ENCODE measurements at places on chromosomes 12 and 14.

DNA sequence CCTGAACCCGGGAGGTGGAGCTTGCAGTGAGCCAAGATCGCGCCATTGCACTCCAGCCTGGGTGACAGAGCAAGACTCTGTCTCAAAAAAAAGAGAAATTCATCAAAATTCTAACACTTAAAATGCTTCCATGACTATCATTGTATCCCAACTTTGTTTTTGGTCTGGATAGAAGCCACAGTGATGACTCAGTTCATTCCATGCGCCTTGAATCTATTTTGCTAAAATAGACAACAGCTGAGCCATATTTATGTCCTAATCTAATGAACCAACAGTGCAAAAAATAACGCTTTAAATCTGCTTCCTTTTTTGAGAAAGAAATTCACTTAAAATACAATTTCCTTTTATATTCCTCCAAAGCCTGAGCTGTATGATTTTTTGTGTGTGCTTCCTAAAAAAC is 23.2 kb upstream of the BICD1 start:
- no peak for DNase-seq

- no peak for DNase-seq
Measured at GRCh38 chr14:99889268-99889667, 96.1 kb downstream of the EML1 start.

- DNase-seq = peak; percentile 66
Measured at GRCh38 chr14:70714055-70714550, 72.4 kb downstream of the TTC9 start.

DNA sequence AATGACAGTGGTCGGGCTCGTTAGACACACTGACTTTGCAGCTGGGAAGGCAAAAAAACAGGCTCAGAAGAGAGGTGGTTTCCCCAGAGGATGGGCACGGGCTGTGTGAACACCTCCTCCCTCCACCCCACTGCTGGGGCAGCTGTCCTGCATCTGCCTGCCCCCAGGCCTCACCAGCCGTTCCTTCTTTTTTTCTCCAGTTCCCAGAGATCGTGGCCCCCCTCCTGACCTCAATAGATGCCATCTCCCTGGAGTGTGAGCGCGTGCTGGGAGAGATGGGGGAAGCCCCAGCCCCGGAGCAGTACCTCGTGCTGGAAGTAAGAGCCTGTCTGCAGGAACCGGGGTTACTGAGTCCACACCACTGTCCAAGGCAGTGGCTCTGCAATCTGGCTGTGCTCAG is 17.4 kb downstream of the MVK start:
- DNase-seq = no peak

DNA sequence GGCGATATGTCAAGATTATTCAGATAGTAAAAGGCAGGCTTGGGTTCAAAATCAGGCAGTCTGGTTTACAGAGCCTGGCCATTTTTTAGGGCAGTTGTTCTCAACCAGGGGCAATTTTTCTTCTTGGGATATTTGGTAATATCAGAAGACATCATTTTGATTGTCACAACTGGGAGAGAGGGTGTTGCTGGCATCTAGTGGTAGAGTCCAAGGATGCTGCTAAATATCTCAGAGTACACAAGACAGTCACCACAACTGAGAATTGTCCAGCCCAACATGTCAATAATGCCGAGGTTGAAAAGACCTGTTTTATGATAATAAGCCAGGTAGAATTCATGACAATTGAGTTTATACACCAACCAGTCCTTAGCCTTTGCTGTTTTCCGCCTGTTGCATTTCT is 733.9 kb downstream of the NRXN3 start:
- DNase-seq = no peak

DNA sequence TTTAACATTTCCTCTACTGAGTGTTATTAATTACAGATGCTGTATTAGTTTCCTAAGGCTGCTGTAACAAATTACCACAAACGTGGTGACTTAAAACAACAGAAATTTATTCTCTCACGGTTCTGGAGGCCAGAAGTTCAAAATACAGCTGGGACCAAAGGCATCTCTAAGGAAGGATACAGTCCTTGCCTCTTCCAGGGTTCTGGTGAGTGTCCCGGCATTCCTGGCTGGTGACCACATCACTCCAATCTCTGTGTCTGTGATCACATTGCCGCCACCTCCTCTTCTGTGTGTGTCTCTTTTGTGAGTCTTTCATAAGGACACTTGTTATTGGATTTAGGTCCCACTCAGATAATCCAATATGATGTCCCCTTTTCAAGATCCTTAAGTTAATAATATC is 85.1 kb upstream of the CCDC198 start:
- DNase-seq = no peak

DNA sequence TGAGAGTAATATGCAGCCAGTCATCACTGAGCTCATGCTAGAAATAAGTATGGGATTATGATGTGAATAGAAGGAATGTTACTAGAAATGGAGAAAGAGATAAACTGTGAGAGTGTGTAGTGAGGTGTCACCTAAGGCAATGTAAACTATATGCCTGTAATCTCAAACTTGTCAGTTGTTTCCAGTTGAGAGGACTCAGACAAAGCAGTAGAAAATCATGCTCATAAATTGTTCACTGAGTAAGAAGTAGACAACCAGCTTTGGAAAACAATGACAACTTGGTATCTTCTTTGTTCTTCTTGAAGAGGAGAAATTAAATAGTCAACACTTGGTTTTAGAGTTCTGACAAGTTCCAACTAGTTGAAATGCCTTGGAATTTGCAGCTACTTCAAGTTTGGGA is 148.5 kb upstream of the OR4E1 start:
- DNase-seq = no peak

GRCh38 chr14:88482524-88482923 is 72.3 kb downstream of the PTPN21 start:
- DNase-seq = no peak

- no peak for DNase-seq
Measured at GRCh38 chr12:4228122-4228580, 45.4 kb upstream of the CCND2 start.

GRCh38 chr12:92769124-92769901 is 66.5 kb downstream of the PLEKHG7 start:
- no peak for DNase-seq

- DNase-seq = no peak
Measured at GRCh38 chr12:29463198-29463597, 34.3 kb downstream of the OVCH1 start.

- no peak for DNase-seq
Measured at GRCh38 chr14:73958591-73958990, 8.5 kb downstream of the COQ6 start.

GRCh38 chr12:76891609-76892008 is 12.8 kb upstream of the CSRP2 start:
- no peak for DNase-seq

DNA sequence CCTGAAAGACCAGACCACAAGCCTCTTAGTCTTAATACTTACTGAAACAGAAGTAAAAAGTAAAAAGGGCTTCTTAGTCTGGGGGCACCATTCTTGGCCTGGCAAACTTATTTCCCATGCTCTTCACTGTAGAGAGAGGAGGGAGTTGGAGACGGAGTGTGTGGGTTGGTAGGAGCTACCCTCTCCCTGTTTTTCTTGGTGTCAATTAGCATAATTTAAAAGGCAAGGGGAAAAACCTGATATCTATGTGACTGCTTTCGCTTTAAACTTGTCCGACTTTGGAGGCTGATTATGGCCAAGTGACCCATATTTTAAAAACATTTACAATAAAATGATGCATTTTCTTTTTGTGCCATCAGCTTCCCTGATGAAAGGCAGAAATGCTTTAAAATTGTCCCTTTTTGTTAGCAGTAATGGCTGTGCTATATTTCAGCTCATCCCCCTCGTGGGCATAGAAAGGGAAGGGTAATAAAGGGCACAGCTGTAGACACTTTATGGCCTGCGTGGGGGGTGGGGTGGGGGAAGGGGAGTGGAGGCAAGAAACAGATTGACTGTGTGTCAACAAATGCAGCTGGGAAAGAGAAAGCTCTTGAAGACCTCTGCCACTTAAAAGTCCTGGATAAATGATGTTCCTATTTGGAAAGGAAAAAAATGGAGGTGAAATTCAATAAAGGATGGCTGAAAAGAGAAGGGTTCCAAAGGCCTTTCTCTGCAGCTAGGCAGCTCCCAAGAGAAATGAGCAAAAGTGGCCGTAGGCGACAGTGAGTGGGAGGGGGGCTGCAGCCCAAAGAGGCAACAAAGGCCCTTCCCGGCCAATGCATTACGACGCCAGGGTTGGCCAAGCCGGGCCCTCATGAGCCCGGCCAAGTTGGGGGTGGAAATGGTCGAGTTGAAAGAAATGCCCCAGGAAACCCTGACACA is 57.5 kb upstream of the TMEM263 start:
- no peak for DNase-seq

DNA sequence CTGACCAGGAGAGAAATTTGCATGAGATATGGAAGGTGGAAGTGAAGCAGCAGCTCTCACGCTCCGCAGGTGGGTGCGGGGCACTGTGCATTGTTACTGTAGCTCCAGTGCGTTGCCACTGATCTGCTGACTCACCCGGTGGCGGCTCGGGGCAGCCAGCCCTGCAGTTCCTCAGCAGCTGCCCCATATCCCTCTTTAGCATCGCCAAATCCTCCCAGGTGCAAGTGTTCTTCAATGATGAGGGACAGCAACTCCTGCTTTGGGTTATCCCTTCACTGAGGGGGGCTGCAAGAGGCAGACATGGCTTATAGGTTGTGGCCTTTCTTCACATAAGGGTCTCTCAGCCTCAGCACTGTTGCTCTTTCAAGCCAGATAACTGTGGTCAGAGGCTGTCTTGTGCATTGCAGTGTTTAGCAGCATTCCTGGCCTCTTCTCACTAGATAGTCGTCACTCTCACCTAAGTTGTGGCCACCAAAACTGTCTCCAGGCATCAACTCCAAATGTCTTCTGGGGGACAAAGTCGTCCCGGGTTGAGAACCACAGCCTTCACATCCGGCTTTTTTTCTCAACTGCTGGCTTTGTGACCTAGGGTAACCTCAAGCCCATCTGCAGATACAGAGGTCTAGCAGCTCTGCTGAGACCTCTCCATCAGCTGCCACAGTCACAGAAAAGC is 180.8 kb downstream of the EFCAB11 start:
- no peak for DNase-seq

DNA sequence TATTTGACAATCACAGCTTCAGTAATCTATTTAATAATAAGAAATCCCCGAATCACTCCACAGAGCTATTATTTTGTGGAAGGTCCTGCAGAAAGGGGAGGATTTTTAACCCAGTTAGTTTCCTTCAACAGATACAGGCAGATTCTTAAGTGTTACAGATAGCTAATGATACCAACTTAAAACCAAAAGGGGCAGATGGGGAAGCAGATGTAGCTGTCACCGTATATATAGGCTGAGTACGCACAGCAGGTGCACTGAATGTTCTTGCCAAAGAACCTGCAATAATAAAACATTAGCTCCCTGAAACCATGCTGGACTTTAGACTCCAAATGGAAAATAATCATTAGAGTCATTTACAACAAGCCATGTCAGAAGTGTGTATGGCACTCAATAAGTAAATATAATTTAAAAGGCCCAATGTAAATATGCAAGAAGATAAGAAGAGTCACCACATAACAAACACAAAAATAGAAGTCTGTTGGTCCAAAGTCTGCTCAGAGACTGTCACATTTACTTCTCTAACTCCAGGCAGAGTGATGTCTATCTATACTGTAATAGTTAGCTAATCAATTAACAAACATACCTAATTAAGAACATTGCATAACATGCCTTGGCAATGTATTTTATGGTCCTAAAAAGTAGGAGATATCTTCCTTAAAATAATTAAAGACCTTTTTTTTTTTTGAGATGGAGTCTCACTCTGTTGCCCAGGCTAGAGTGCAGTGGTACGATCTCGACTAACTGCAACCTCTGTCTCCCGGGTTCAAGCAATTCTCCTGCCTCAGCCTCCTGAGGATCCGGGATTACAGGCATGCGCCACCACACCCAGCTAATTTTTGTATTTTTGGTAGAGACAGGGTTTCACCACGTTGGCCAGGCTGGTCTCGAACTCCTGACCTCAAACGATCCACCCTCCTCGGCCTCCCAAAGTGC is 78.8 kb downstream of the SEC23A start:
- no peak for DNase-seq

GRCh38 chr14:32820181-32820580 is 118.5 kb upstream of the NPAS3 start:
- no peak for DNase-seq

DNA sequence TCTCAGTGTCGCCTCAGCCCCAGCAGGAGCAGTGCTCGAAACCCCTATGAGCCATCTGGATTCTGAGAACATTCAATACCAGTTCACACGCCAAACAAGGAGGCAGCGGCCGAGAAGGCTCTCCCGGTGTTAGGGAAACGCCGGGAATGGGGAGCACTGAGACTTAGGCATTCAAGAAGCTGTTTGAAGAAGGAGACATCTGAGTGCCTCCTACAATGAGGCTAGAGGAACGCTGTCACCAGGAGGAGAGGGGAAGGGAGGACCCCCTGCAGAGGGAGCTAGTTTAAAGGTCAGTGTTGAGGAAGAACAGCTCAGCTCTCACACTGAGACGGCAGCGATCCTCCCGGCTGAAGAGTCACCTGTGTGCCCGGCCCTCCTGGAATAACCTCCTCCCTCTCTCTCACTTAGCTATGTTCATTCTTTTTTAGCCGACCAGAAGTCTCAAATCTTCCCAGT is 69.9 kb downstream of the SERPINA3 start:
- DNase-seq = no peak

- DNase-seq = no peak
Measured at GRCh38 chr12:130184404-130185090, 22.3 kb downstream of the FZD10 start.

DNA sequence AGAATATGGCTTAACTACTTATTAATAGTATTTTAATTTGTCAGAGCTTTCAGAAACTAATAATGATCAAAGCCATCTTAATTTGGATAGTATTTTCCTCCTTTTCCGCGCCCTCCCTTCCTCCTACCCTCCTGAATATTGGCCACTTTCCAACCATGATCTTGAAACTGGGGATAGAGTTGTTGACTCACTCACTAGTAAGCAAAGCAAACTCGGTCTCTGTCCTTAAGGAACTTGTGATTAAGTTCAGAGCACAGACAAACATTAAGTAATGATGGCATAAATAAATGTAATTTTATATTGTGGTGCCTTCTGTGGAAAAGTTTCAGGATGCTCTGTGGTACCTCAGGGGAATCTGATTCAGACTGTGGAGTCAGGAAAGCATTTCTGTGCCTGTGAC is 75.7 kb downstream of the LRRK2 start:
- no peak for DNase-seq

DNA sequence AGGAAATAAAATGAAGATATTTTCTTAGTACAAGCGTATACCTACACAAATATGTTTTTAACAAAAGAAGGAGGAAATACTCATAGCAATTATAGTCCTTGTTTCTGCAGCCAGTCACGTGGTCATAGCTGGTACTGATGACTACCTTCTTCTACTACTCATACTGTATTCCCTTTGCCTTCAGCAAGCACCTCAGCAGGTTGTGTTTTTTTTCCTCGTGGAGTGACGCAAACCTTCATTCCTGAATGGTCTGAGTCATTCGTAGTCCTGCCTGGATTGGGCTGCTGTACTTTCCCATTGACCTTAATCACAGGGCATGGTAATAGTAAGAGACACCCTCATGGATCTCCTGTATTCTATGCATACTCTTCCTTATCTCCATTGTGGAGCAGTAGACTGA is 25.7 kb upstream of the SLC16A7 start:
- no peak for DNase-seq

Data from umbilical cord (tissue), 2 donors.